ENCODE measurements at places on chromosomes 6 and 20.

GRCh38 chr6:3301506-3301905 lies 42.8 kb downstream of the PSMG4 start:
- no peak for DNase-seq

- no peak for DNase-seq
Measured at GRCh38 chr6:98808541-98809210, 25.7 kb upstream of the POU3F2 start.

DNA sequence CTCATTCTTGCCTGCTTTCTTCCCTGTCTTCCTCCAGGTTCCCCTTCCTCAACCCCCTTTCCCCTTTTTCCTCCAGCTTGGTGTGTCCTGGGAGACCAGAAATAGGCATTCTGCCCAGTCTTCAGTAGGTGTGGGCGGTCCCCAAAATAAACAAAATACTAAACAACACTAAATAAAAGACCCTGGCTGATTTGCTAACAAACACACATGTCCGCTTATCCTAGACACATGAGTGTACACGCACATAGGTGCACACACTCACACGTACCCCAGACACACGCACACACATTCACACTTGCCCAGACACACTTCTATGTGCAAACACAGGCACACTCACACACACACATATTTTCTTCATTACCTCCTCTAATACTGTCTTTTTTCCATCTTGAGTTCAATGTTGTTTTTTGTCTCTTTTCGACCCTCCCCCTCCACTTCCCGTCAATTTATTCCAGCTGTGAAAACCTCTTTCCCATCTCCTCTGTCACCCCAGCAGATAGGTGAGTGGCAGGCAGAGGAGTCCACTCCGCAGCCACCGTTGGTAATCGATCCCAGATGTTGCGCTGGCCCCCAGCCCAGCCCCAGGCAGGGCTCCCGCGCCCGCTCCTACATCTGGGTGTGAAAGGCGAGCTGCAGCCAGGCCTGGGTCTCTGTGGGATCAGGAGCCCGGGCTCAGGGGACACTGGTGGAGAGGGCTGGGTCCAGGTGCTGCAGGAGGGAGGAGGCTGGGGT lies 56.9 kb upstream of the FOXP4 start:
- DNase-seq = no peak

GRCh38 chr6:113539202-113539601 lies 317.9 kb upstream of the MARCKS start:
- no peak for DNase-seq

DNA sequence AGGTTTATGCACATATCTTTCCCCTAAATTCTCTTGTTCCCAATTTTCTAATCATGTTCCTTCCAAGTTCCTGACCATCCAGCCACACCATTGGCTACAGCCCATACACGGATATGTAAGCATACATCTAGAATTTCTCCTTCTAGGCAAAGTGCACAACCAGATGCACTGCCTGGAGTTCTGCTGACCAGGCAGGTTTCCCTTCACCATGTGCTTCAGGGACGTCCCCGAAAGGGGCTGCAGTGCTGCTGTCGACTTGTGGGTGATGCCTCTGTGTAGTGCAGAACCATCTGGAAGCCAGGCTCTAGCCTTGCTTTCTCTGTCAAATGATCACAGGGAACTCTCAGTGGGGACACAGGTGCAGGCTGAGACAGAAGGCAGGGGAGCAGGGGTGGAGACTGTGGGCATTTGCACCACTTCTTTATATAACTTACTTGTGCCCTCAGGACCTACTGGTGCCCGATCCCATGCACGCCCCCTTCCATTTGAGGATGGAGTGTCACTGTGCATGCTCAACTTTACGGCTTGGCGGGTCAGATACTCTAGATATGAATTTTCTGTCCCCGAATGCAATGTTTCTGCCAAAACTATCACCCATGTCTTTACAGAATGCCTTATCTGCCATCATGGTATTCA lies 37.5 kb upstream of the SMOC2 start:
- DNase-seq = no peak

GRCh38 chr6:137111296-137112066 lies 62.0 kb downstream of the IL22RA2 start:
- no peak for DNase-seq

GRCh38 chr20:54293526-54293925 lies 85.6 kb downstream of the PFDN4 start:
- no peak for DNase-seq

GRCh38 chr6:111938710-111939109 lies 65.5 kb upstream of the FYN start:
- DNase-seq = no peak

DNA sequence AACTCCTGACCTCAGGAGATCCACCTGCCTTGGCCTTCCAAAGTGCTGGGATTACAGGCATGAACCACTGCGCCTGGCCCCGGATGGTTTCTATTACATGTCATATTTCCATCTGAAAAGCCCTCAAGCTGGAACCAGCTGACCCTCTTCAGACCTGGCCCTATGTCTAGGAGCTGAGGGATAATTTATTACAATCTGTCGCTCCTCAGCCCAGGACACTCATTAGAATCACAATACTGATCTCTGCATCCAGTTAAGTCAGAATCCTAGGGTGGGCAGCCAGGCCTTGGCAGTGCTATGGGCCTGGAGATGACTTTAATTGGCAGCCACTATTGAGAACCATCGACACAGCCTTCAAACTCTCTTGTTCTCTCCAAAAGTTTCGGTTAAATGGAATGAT lies 162.6 kb upstream of the SNX9 start:
- no peak for DNase-seq

DNA sequence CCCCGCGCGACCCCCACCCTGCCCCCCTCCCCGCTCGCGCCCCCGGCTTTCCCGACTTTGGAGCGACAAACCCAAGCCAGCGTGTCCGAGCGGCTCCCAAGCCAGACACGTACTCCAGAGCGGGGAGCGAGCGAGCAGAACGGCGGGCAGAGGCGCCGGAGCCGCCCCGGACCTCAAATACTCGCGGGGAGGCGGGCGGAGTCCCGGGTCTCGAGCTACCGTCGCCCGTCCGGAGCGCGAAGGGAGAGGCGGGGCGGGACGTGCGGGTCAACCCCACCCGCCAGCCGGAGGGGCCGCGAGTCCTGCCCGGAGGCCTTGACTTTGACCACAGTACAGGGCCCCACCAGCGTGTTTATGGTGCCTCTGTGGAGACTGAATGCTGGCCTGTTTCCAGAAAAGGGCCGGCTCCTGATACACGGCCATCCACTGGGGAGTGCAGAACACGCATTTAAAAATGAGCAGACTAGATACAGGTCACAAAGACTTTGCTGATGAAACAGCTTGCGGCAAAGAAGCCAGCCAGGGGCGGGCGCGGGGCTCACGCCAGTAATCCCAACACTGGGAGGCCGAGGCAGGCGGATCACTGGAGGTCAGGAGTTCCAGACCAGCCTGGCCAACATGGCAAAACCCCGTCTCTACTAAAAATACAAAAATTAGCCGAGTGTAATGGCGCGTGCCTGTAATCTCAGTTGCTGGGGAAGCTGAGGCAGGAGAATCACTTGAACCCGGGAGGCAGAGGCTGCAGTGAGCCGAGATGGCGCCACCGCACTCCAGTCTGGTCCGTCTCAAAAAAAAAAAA lies at the start of gene SERPINB6:
Gene SERPINB6, minus strand, starts transcription at position 148 of the 799 bp plus-strand sequence. CDS start 12,235 bp downstream, outside the sequence.
- peak; percentile 39 for DNase-seq

- no peak for DNase-seq
Measured at GRCh38 chr20:6732001-6732447, 35.5 kb upstream of the BMP2 start.

DNA sequence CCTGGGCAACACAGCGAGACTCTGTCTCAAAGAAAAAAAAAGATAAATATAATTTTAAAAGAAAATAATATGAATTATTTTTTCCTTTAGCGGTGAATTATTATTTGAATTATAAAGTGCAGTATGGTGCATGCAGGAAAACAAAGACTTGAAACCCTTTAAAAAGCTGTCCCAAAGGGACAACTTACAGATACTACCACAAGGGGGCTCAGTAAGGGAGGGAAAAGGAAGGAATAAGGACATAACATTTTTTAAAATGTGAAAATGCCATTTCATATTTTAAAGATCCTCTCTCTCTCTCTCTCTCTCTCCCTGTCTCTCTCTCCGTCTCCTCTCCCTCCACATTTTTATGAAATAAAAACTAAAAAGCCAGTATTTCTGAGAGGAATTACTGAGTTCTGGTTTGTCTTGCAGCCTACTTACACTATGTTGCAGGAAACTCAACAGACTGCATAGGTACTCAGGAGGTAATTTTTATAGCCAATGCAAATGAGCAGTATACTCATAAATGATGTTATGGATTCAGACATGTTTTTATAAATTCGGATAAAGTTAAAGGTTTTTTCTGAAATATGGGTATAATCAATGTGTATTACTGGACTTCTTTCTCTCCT lies 455.0 kb upstream of the GJE1 start:
- DNase-seq = no peak

- no peak for DNase-seq
Measured at GRCh38 chr6:82094166-82094806, 153.3 kb downstream of the IBTK start.

DNA sequence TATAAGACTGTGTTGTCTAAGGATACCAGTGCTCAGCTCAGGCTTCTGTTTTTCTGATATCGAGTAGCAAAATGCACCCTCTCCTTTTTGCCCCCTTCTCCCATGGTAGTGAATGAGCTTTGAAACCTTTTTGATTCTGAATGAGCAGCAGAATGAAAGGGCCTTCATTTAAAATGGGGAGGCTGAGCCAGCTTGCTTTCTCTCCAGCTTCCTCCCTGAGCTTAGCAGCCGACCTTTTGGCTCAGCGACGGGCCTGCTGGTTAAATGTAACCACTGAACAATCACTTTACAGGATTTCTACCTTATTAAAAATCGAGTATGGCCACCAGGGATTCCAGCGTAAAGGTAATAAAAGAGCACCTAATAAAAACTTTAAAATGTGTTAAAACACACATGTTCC lies 133.7 kb upstream of the SPACA1 start:
- DNase-seq = no peak

All from stimulated activated CD4-positive, alpha-beta T cell treated with anti-CD3 and anti-CD28 coated beads, Interleukin-4, amount 100 ng/mL, for 24 hours (primary cell).